Activated B cell treated with CpG ODN at 0.5 μM for 24 hours (primary cell): ENCODE measurements at places on chromosomes 7 and 10. TPM values are rescaled to one million over a fixed set of nuclear protein-coding genes. Genes with fewer than 3 reads are reported as not detected.

DNA sequence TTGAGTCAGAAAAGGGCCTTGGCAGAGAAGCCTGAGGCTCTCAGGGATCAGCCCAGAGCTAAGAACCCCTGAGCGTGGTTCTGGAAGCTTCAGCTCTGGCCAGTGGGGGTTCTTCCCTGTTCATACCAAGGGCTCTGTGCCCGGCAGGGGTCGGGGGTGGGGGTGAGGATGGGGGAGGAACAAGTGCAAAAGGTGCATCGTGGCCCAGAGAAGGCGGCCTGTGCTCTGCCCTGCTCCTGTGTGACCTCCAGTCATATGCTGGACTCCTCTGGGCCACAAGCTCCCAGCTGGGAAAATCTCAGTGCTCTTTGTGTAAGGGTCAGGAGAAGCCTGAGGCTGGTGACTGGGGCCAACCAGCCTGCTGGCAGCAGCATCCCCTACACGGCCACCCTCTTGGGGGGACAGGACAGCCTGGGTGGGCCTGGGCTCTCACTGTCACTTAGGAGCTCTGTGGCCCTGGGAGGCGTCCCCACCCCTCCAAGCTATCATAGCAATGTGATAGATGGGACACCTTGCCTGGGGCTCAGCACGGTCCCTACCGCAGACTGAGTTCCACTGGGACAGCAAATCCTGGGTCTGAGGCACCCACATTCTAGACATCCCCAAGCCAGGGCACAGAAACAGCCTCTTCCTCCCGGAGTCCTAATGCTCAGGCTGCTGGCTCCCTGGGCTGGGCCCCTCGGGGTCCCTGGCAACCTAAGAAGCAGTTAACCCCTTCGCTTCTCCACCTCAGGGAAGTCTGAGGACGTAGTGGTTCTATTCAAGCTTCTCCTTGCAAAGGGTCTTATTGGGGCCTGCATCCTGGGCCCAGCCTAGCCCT is 2.5 kb downstream of the MMRN2 start:
- DNase-seq, result no peak

DNA sequence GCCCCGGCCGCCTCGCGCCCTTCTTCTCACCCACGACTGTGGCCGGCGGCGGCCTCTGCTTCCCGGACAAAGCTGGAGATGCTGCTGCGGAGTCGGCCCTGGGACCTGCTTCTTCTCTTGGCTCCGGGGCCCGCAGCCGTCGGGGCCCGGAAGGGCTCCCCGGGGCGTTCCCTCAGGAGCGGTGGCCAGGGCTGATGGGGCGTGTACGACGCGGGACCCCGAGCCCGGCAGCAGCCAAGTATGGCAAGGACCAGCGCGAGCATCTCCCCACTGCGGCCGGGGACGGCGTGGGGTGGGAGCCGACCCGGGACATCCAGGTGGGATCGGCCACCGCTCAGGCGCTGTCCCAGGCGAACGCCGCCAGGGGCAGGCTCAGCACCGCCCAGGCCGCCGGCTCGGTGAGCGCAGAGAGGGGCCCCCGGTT is 27.6 kb upstream of the BMS1 start:
- no peak for DNase-seq

DNA sequence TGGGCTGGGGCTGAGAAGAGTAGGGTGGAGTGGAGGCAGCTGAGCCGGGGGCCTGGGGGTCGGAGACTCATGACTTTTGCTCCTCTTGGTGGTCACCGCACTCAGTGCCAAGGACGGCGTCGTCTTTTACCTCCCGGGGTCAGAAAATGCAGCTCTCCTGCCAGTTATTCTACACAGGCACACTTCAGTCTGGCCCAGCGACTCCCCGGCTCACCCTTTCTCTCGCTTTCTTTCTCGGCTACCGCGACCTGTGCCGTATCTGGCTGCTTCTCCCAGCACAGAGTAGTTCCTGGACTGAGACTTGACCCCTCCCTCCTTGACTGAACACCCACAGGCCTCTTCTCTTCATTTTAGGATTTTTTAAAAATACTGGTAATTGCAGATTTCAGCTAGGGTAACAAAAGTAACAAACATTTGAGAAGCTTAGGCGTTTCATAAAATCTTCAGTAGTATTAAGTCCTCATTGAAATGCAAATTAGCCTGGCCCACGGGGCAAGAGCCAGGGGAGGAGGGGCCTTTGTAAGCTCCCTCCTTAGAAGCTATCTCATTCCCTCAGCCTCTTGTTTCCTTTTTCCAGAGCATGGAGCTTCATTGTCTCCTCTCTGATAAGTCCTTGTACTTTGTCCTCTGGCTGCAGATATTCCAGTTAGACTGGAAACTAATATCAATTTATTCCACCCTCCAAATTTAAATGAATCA is 1.1 kb upstream of the PRLHR start:
- no peak for DNase-seq

- DNase-seq, result no peak
Observed at GRCh38 chr7:150415161-150416153, 35.0 kb upstream of the GIMAP8 start.

- DNase-seq, result no peak
Observed at GRCh38 chr10:121873236-121873635, 54.6 kb downstream of the ATE1 start.

DNA sequence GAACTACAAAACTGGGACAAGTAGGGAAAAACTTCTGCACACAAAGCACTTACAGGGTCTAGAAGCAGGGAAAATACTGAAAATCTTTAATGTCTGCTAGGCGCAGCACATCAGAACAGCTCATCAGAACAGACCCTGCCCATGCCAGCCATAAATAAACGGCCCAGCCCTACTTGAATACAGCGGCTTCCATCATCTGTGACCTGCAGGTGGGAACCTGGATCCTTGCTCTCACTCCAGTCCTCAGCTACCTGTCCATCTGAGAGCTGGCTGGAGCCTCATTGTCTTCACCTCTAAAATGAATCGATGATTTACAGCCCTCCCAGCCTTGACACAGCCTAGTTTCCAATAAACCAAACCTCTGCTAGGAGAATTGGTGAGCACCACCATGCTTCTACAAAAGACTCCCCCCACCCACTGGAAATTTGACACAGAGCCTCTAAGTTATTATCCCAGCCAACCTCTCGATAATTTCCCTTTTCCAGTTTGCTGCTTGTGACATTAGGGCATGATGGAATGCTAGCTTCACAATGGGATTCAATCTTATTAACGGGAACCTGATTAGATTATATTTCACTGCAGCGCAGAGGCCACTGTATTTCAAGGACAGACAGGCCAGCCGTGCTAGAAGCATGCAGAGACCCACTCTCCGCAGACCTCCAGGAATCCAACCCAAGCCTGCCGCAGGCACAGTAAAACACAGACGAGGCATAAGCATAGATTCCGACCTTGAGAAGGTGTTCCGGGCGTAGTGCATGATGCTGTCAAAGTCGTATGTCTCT is 61.6 kb upstream of the OPALIN start:
- DNase-seq, result no peak

GRCh38 chr10:4730998-4731397 is 95.0 kb upstream of the AKR1E2 start:
- DNase-seq, result no peak

DNA sequence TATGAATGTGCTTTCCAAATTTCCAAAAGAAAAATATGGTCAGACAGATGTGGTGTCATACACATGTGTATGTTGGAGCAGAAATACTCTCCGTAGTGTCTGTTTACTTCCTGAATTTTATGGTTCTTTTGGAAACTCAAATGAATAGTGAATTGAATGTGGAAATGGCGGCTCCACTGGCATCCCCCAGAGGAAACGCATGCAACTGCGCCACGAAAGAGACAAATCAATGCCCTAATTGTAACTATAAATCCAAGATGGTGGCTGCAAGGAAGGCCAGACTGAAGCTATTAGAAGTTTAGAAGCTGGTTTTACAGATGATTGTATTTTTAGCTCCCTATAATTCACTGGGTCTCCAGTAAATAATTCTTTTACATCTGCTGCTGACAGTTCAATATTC is 246.7 kb downstream of the FGFR2 start:
- DNase-seq, result no peak

ZNF503 gene
- total RNA-seq, result not detected in 2 replicates

AIFM2 gene
- total RNA-seq, result 8.9 and 10.8 TPM in 2 replicates

NPS gene
- not detected in 2 replicates for total RNA-seq

PRKG1 gene
- total RNA-seq, result not detected in 2 replicates

OPALIN gene
- total RNA-seq, result not detected in 2 replicates

UFSP1 gene
- 3.4 and 4.5 TPM in 2 replicates for total RNA-seq

PAX4 gene
- total RNA-seq, result not detected in 2 replicates

ACTL6B gene
- total RNA-seq, result not detected in 2 replicates
